ENCODE measurements at places on chromosomes 2 and 18. TPM values are rescaled to one million over a fixed set of nuclear protein-coding genes. Genes with fewer than 3 reads are reported as not detected.

- DNase-seq: no peak
These were observed 232.3 kb upstream of the MYT1L start for GRCh38 chr2:2563309-2563860.

DNA sequence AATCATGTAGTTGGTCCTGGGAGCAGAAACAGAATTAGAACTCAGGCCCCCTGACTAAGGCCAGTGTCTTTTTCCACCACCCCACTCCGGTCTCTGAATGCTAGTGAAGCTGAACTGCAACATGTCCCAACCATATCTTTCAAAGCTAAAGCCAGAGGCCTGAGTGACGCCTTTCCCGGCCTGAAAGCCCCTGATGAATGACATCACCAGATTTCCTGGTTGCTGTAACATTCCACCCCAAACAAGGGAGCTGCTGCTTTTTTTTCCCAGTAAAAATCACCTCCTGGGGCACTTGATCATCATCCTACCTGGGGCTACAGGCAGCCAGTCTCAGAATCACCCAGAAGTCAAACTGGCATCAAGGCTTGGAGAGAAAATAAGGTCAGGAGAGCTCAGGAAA is 162.7 kb downstream of the ARL4C start:
- no peak for DNase-seq

HAAO gene
- total RNA-seq: 6.8 TPM

DNA sequence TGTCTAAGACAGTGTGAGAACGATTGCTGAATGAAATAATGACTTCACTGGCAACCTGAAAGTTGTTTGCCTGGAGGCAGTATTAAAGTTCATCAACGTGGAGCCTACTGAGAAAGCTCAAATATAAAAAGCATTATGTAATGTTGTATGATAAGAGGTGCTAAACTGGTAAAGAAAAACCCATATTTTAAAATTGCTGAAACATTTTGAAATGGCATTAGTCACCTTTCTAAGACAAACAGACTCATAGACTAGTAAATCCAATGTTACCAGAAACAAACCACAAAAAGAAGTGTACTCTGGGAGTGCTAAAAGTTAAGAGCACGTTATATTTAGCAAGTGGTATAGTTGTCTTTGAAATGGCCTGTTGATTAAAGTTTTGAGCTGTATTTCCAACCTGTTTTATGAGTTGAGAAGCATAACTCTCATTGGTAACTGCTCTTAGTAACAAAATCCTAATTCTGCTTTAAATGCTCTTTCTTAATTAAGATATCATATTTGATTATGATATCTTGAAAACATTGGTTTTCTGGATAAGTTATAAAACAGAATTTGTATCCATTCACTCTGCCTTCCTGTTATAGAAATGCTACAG is 62.7 kb downstream of the CYP1B1 start:
- DNase-seq: no peak

DNA sequence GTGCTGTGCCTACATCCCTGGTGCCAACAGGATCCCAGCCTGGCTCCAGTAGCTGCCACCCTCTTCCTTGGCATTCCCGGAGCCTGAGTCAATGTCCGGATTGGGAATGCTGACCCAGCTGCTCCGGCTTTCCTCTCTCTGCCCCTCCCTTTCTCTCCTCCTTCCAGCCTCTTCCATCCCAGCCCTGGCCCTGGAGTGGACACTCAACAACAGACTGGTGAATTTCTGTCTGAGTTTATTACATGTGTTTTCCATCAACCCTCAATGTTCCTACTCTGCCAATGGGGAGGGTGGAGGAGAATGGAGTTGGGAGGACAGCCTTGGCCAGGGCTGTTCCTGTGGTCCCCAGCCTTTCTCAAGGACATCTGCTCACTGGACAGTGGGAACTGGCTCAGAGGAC is 917 bp upstream of the PRKAG3 start:
- no peak for DNase-seq

PDE11A gene
- 2.2 TPM for total RNA-seq

DNA sequence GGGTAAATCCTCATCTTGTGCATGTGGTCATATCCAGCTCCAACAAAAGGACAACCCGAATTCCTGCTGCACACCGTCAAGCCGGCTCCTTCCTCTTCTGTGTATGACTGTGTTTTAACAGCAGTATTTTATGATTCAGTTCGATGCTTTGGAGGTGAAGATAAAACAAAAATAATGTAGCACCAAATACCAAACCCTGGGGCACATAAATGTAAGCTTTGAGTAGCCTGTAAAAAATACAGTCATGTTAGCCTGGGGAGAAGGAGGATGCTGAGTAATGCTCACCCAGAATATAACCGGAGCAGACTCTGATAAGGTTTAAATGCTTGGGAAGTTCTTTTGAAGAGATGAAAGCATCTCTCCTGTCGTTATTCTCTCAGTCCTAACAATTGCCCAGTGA is 225.0 kb downstream of the SUCLG1 start:
- no peak for DNase-seq

GRCh38 chr2:177026253-177026652 is 186.3 kb upstream of the HNRNPA3 start:
- DNase-seq: no peak

TLX2 gene
- not detected for total RNA-seq

DNA sequence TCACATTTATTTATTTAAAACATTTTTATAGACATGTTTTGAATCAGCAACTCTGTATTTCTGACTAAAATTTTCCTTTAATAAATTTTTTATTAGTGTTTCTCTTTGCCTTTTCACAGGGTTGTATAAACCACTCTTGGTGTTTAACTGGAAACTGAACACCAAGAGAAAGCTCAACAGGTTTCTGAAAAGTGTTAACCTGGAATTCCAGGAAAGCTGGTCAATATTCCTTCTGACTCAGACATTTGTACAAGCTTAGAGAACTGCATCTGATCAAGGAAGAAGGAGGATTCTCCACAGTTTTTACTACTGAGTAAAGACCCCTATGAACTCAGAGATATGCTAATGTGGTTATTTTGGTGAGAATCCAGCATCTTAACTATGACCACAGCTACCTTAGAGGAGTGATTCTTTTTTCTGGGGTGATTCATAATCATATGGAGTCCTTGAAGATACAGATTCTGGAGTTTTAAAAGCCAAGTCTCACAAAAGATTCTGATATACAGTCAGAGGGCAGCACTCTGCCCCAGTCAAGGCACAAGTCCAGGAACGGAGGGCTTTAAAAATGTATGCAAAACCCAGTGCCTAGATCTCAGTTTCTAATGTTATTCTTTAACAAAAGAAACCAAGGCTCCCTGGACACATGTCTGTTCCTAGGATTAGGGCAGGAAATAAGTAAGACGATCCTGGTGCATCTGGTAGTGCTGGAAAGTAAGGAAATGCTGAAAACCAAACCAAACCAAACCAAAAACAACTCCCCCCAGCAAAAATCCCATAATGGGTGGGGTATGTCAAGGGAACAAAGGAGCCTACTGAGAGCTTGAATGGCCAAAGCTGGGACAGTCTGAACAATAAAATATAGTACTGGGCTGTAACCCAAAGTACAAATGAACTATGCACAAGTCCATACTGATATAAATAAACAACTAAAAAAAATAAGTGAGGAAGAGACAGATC is 85.1 kb upstream of the FZD5 start:
- DNase-seq: no peak

- no peak for DNase-seq
These were observed 204.3 kb downstream of the ZNF385B start for GRCh38 chr2:179657068-179657595.

- DNase-seq: no peak
These were observed 23.2 kb upstream of the SLC35F6 start for GRCh38 chr2:26740890-26741302.

GRCh38 chr2:63837036-63837594 is 4.6 kb upstream of the UGP2 start:
- DNase-seq: no peak

DNA sequence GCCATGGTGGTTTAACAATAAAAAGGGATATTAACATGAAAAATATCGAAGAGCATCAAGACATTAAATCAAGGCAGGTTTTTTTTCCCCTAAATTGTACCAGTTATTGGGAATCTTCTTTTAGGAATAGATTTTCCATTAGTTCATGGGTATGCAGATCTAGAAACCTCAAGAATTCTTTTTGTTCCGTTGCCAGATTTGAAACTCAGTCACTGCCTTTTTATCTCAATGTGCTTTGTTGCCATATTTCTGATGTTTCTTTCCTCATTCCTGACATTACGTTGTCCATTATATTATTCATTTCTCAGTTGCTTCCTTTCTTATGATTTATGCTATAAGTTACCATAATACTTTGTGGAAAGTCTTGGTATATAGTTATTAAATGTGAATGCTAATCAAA is 162.2 kb downstream of the CD226 start:
- no peak for DNase-seq

DNA sequence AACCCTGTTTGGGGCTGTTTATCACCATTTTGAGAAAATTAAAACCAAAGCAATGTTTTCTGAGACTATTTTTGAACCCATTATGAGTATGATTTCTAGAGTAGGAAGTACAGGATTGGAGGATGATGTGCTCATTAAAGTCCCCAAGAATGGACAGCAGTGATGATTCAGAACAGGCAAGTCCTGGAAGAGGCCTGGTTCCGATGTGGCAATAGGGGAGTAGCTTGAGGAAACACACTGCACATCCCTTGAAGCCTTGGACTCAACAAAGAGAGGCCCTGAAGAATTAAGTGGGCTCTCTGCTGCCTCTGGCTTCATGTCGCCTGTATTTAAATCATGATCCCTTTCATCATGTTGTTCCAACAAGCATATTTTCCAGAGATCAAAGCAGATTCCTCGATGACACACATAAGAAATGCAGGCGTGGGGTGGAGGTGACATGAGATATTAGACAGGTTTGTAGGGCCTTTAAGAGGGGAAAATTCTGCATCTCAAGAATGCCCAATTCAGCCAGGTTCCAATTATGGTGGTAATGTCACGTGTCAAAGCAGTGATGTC is 242.2 kb downstream of the FHOD3 start:
- DNase-seq: no peak

CD302 gene
- 64.4 TPM for total RNA-seq

SKA1 gene
- total RNA-seq: not detected

DNA sequence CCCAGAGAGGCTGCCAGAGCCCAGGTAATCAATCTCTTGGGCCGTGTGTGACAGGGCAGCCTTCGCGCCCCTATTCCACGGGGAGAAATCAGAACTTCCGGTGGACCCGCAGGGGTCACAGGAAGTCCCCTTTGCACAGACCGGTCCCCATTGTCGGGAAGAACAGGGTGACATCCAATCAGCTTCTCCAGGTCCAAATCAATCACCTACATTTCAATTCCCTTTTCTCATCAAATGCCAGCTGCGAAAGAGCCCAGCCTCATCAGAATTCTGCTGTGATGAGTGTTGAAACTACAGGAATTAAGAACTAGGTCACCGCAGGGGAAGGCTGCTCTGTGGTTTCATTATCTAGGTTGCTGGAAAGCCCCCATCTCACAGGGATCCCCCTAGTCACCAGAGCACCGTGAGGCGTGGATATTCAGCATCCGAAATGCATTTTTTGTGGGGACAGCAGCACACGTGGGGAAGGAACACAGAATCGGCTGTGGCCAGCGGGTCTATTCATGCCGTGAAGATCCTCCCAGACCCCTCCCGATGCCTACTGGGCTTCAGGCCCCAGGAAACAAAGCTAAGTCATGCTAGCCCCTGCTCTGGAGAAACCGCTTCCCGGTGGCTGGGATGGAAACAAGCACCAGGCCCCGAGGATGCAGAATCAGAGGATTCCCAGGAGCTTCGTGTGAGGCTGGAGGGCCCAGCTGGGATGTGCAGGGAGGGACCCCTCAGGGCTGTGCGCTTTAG is 193.7 kb upstream of the ID2 start:
- DNase-seq: no peak

DNA sequence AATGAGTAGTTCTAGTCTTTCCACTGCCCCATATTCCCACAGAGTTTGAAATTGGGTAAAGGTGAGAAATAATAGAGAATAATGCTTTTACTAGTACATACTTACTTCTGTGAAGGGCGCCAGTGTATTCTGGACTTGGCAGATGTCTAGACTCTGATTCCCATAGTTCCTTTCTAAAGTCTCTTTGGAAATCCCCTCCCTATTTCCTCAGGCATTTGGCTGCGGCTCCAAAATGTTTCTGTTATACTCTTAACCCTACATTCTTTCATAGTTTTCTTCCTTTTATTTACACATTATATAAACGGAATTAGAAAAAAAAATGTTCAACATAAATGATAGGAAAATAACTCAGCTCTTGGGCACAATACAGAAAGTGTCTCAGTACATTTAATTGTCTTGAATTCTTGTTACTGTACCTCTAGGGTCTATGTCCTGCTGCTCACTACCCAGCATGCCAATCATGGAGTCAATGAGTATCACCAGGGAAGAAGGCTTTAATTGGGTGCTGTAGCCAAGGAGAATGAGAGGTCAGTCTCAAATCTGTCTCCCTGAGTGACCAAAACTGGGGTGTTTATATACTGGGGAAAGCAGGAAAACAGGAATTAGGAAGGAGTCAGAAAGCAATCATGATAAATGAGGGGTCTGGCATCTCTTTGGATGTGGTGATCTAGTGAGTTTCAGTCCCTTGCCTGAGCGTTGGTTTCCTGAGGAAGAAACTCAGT is 147.8 kb upstream of the MMADHC start:
- no peak for DNase-seq

DNA sequence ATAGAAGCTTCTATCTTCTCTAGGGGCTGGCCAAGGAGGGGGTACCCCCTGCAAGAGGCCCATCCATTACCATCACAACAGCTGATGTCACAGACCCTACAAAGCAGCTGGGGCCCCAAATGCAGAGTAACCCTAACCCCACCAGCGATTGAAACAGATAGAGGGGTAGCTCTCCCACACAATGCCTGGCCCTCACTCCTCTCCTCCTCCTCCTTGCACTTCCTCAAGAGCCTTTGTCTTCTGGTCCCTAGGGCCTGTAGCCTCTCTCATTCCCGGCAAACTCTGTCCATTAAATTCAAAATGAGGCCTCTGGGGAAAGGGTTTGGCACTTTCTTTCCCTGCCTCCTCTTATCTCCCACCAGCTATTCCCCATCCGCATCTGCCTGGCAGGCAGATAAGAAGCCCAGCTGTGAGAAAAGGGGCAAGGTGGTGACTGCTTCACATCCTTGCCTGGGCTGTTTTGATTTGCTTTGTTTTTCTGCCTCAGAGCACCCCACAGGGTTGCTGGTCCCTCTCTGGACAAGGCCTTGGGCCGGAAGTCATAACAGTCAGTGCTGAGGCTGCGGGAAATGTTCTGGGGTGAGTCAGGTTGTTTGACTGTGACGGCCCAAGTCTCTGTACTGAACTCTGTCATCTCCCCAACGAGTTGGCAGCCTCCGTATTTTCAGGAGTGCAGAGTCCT is 26.1 kb upstream of the CYP26B1 start:
- DNase-seq: no peak

KIAA1328 gene
- total RNA-seq: 26.6 TPM

DNA sequence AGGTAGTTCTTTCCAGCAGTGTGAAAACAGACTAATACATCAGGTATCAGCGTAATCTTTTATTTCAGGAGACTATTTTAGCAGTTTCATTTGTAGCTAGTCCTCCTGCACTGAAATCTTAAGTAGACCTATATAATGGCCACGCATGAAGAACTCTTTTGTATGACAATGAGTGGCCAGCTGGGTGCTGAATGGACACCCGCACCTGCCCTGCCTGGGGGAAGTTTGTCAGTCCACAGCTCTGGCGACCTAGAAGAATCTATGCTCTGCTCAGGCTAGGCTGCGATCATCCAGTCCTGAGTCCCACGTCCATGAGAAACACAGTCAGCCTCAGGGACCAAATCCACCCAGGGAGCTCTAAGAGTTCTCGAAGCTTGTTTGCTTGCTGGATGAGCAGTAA is 709.2 kb upstream of the ID2 start:
- DNase-seq: no peak
